ENCODE measurements at places on chromosomes 11 and 22. TPM values are rescaled to one million over a fixed set of nuclear protein-coding genes. Genes with fewer than 3 reads are reported as not detected.
A peak's percentile ranks its signal among the peaks of the same experiment; 100 is the strongest.

FRMD8 gene
- polyA plus RNA-seq, result 17.0 TPM

MS4A6A gene
- not detected for polyA plus RNA-seq

KCNJ4 gene
- not detected for polyA plus RNA-seq

UBASH3B gene
- 6.5 TPM for polyA plus RNA-seq

MYOD1 gene
- polyA plus RNA-seq, result not detected

DNA sequence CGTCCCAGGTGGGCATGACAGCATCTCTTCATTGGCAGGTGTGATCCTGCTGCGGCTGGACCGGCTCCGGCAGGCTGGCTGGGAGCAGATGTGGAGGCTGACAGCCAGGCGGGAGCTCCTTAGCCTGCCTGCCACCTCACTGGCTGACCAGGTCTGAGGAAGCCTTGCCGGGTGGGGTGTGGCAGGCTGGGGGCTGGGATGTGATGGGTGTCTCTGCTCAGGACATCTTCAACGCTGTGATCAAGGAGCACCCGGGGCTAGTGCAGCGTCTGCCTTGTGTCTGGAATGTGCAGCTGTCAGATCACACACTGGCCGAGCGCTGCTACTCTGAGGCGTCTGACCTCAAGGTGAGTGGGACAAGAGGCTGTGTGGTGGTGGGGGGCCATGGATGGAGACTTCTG lies 3.5 kb downstream of the LARGE2 start:
- DNase-seq, result no peak

- no peak for DNase-seq
Measured at GRCh38 chr11:17864478-17864941, 129.9 kb downstream of the KCNC1 start.

GRCh38 chr22:18035751-18036150 lies 11.4 kb upstream of the MICAL3 start:
- no peak for DNase-seq

DNA sequence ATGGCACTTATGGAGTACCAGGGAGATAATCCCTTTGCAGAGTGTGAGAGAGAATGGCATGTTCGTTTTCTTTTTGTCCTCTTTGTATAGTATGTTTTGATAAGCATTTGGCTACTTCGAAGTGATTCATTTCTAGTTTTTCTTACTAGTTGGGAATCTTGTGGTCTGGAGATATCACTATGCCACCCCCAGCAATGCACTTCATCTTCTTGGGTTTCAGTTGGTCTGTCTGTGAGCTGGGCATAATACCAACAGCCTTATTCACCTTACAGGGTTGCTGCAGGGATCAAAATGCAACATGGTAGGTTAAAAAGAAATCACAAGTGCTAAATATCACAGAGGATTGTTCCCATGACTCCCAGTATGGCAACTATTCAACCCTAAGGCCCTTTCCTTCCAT lies 387.8 kb upstream of the CADM1 start:
- DNase-seq, result no peak

DNA sequence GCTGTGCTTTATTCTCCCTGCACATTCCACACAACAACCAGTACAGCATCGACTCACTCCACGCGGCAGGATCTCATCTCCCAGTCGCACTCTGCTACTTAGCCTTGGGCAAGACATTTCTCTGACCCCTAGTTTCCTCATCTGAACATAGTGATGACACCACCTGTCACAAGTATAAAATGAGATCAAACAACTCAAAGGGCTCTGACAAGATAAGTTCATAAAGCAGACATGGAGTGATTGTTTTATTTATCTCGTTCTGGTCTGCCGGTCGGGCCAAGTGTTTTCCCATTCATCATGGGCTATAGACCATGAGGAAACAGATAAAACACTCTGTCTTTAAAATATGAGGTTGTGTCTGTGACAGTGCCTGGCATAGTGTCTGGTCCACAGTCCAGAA lies 35.0 kb downstream of the DSCAML1 start:
- DNase-seq, result no peak

DNA sequence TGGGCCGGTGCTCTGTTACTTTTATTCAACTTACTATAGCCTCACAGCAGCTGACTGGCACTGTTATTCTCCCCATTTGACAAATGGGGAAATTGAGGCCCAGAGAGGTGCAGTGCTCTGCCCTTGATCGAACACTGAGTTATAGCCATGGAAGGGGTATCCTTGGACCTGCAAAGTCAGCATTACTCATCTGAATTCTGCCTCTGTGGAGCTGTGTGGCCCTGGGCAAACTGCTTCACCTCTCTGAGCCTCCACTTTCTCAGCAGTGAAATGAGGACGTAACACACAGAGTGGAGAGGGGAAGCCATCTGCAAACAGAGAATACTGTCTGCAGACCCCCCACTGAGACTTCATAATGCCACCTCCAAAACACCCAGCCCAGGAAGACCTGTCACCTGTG lies 25.3 kb downstream of the TPST2 start:
- no peak for DNase-seq

DNA sequence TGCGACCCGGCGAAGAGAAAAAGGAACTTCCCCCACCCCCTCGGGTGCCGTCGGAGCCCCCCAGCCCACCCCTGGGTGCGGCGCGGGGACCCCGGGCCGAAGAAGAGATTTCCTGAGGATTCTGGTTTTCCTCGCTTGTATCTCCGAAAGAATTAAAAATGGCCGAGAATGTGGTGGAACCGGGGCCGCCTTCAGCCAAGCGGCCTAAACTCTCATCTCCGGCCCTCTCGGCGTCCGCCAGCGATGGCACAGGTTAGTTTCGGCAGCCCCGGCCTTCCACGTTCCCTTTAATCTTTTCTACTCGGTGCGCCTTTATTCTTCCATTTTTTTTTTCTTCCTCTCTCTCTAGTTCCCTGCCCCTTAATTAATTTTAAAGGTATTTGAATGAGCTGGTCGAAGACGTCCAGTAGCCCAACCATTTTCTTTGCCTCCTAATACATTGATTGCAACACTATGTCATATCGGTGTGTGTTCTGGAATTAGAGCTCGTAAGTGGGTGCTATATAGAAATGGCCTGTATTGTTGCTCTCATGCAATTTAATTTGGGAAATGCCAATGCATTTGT lies 537 bp downstream of the EP300 start:
- DNase-seq, result peak; percentile 33
